NCI-H1092 treated with DMSO at 0.1 percent for 48 hours (cell line): ENCODE measurements at places on chromosomes 11 and 22.

DNA sequence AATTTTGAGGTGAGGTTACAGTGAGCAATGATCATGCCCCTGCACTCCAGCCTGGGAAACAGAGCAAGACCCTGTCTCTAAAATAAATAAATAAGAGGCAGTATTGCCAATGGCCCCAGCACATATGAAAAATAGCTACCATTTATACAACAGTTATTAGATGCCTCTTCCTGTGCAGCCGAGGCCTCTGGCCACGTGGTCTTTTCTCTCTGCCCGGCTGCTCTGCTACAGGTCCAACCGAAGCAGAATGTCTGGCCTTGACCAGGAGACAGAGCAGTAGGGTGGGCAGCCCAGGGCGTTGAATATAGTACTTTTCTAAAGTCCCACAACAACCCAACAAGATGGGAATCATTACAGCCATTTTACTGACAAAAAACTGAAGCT lies 12.4 kb upstream of the OAF start:
- DNase-seq = no peak

DNA sequence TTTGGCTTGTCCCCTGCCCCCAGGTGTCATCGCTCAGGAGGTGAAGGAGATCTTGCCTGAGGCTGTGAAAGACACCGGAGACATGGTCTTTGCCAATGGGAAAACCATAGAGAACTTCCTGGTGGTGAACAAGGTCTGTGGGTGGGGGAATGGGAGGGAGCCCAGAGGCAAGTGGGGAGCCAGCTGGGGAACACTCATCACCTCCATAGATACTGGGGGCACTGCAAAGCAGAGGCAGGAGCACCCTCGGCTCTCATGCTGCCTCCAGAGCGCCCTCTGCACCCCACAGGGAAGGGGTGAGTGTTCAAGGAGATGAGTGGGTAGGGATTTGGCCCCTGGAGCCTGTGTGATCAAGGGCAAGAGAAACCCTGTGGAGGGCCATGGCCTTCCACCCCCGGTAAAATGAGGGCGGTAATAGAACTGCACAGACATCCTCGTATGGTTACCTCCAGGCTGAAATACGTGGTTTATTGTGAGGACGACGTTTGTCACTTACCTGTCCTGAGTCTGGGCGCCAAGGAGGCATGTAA lies 14.0 kb downstream of the TMEM258 start:
- DNase-seq = no peak

DNA sequence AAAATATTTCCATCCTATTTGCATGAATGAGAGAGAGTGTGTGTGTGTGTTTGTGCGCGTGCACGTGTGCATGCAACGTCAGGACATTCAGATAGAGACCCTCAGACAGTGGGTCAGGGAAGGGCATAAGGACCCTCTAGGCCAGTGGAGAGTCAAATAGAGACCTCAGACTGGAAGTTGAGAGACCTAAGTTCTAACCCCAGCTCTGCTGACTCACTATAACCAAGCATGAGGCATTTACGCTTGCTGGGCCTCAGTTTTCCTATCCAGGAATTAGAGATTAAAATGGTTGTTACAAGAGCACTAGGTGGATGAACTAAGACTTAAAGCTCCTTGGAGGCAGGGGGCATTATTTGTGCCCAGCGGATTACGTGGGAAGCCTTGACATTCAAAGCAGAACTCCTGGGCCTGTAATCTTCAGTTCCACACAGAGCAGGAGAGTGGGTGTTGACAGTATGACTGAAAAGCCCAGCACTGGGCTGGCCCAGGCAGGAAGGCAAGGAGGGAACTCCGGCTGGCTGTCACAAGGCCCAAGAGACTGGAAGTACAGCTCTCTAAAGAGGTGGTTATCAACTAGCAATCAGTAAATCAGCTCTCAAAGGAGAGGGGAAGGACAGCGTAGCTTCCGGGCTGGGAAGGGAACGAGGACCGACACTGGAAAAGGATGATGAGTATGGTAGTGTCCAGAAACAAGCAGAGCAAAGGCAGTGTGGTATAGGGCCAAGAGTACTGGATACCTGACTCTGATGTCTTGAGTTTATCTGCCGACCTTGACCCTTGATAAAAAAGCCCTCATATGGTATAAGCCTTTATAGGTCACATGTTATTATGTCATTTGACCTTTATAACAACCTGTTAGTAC lies 9.2 kb downstream of the RHOG start:
- no peak for DNase-seq

DNA sequence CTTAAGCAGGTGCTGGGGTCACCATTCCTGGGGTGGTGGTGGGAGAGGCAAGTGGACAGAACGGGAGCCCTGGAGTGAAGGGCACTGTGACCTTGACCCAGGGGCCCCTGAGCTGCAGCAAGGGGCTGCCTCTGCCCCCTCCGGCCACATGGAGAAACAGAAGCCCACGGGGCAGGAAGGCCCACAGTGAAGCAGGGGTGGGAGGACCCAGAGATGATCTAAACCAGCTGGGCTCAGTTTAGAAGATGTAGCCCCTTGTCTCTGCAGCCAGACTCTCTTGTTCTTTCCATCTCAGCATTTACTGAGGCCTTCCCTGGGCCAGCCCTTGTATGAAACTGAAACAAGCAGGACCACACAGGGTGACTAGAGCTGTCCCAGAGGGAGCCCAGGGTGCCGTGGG lies 30.5 kb downstream of the WNT11 start:
- DNase-seq = no peak

DNA sequence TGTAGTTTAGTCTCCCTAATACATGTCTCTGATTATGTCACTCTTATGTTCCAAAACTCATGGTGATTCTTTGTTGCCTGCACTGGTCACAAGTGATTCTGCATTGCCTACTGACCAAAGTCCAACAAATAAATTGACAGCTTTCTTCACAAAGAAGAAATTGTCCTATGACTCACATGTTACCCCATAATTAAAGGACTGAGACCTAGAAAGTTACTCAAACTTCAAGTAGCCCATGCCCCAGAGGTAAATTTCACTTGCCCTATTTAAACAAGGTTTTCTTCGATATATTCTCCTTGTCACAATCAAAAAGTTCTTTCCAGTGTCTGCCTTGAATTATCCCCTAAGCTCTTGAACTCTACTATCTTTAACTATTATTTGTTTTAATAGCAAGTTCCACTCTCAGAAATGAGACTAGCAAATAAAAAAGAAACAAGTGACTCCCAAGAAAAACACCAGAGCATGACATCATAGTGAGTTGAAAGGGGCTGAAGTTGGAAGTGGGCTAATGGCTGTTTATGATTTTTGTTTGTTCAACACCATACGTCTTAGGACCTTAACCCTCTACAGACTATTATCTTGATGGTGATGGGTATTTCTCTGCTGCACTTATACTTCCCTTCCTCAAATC lies 94.5 kb upstream of the BLID start:
- no peak for DNase-seq

- no peak for DNase-seq
Observed at GRCh38 chr11:96275801-96276594, 67.0 kb downstream of the MAML2 start.

DNA sequence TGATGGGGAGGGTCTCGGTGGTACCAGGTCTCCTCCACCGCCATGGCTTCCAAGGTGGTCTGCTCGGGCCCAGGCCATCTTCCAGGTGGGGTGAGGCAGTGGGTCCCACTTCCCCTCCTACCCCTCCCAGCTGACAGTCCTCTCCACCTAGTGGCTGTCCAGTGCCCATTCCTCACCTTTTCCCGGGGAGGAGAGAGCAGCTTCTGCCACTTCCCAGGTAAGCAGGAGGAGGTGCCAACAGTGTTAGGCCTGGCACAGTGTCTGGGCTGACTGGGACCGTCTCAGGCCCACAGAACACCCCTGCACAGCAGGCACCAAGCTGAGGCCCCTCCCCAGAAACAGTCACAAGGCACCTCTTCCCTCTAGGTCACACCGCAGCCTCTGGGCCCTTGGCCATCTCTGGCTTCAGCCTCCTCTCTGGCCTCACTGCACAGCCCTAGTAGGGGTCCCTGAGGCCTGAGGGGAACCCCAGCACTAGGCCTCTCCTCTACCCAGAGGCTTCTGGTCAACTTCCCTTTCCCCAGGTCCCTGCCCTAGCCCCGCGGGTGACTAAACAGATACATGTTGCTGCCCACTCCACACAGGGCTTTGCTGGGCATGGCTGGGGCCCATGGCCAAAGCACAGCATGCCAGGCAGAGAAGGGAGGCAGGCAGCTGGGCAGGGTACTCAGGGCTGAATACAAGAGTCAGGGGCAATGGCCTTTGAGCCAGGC lies 2.3 kb upstream of the ANKRD13D start:
- DNase-seq = no peak

DNA sequence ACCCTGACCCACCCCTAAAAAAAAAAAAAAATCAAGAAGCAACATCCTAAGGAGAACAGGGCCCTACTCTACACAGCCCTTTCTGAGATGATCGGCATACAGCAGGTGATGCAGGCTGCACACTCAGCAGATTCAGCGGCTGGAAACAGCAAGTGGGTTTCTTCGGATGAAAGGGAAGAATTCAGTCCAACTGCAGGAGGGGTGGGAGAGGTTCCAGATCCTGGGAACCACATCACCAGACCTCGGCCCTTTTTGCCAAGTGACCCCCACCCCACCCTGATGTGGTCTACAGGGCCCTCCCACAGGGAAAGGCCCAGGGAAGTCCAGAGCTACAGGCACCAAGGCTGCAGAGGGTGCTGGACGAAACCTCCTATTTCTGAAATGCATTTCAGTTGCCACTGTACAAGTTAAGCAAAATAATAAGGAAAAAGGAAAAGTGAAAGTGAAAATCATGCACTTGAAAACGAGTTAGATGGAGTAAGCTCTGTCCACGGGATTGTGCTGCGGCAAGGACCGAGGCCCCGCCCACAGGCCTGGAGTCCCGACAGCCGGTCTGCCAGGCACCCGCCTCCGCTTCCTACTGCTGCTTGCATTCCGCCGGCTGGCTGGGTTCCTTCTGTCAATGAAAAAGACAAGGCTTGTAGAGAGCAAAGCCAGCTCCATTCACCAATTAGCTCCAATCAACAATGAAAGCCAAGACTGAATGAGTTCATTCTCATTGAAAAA lies 16.0 kb upstream of the PHLDA2 start:
- DNase-seq = no peak

DNA sequence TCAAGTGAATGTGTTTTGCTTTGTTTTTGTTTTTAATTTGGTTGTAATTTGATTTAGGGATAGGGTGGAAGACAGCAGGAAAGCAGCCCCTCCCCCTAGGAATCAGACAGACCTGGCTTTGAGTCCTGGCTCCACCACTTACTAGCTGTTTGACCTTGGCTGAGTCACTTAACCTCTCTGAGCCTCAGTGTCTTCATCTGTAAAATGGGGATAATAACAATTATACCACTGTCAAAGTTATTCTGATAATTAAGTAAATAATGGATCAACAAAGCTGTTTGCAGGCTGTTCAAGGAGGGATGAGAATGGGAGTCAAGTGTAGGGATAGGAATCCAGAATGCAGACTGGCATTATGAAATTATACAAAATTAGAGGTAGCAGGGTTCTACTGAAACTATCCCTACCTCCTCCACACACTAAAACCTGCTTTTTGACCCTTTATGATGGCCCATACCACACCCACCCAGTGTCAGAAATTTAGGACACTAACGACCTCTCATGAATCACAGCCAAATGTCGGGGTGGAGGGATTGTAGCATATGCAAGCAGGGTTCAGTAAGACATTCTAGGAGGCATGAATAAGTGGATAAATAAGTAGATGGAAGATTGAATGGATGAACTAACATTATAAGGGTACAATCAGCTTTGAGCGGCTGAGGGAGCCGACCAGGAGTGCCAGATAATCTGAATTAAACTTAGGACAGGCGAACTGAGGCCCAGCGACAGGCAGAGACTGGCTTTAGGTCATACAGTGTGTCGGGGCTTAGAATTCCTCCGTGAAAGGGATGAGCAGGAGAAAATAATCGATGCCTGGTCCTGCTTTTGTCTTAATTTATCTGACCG lies 974 bp downstream of the ANAPC15 start:
- DNase-seq = no peak

DNA sequence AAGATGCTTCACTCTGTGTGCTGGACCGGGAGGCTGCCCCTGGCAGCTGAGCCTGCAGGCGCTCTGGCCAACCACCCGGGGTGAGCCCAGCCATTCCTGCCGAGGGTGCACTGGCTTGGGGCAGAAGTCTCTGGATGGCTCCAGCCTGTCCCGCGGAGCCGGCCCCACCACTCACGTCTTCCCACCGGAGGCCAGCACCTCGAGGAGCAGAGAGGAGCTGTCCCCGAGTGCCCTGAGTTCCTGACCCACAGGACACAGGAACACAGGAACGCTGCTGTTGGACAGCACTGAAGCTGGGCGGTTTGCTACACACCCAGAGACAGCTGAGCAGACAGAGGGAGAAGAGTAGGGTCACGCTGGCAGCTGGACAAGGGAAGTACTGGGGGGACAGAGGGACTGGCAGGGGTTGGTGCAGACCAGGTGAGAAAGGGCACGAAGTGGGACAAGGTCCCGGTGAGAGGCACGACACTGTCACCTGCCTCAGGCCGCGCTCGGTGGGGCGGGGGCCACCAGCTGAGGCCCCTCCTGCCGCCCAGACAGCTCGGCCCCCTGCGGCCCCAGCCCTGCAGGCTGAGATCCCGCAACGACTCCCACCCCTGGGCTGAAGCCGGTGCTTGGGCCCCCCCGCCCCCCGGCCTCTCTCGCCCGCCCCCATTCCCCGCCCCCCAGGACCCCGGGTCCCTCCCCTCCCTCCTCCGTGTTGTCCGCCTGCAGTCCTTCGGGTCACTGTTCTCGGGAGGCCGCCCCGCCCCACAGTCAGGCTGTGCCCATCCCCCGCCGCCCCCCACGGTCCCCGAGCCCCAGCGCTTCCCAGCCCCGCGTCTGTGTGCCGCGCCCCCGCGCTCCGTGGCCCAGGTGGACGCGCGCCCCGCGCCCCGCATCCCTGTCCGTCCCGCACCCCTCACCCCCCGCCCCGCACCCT lies 624 bp upstream of the B4GALNT4 start:
- peak; percentile 35 for DNase-seq

DNA sequence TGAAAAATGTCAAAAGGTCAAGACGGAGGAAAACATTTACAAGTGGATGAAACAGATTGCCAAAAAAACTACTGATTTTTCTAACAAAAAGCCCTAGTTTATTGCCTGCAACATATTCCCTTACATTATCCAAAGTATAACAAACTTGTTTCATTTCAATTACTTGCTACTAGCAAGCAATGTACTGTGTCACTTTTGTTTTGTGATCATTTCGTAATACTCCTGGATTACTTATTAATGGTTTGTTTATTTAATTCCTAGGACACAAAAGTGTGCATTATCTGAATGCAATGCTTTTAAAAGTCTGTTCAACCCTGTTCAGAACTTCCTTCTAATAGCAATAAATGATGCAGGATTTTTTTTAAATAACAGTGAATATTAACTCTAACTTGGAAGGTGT lies 50.9 kb downstream of the CCDC34 start:
- DNase-seq = no peak

- DNase-seq = no peak
Observed at GRCh38 chr11:1466784-1467183, 19.8 kb downstream of the MOB2 start.

GRCh38 chr22:24699876-24700275 lies 74.6 kb downstream of the PIWIL3 start:
- no peak for DNase-seq

GRCh38 chr11:112453601-112454577 lies 193.2 kb upstream of the PLET1 start:
- no peak for DNase-seq

DNA sequence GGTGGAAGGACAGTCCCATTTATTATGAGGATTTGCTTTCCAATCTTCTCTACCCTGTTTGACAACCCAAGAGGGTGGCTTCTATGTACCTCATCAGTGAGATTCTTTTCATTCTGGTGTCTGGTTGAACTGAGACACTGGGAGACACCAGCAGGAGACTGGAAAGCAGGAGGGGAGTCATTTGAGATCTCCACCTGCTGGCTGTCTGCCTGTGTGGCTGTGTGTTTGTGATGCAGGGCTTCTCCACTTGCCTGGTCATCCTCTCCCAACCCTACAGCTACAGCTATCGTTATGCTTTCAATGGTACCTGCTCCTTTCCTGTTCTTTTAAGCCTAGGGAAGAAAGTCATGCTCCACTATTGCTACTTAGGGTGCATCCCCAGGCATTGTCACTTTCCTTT lies 48.6 kb downstream of the MRGPRX1 start:
- DNase-seq = no peak
